Stimulated activated CD8-positive, alpha-beta memory T cell treated with anti-CD3 and anti-CD28 coated beads, Interleukin-7, amount 100 ng/mL, for 48 hours (primary cell): ENCODE measurements at places on chromosomes 12 and 14.

DNA sequence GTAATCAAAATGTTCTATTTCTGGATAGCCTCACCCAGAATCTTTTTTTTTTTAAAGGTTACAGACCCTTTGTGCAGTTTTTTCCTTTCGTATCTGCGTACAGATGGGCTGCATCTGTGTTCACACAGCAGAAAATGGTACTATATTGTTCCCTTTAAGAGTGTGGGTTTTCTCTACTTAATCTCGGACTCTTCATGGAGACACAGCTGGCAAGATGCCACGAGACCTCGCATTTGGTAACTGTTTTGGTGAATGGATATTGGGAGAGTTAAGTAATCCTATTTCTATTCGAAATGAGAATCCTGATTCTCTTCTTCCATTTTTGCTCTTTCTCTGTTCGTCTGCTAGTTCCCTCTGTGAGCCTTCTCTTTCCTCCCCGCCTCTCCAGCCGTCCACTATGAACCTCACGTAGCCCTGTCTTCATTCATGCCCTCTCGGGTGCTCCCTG is 85.7 kb downstream of the SAMD4A start:
- DNase-seq, result no peak

DNA sequence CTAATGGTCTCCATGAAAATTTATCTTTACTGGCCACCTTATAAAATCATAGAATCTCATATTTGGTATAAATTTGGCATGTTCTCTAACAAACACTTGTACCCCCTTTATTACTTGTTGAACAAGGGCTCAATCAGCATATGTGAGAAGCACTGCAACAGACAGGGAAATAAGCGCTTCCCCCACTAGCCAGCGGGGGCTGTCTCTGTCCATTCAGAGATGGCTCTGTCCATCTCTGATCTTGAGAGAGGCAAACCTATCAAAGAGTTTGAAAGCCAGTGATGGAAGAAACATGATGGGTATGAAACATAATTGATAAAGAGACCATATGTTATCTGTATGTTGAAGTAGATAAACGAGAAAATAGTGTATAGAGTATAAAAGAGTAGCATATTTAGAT is 326.8 kb downstream of the PDZRN4 start:
- no peak for DNase-seq

- no peak for DNase-seq
Observed at GRCh38 chr12:80154261-80154660, 54.9 kb downstream of the OTOGL start.

- DNase-seq, result no peak
Observed at GRCh38 chr12:19794116-19794515, 354.8 kb downstream of the AEBP2 start.

DNA sequence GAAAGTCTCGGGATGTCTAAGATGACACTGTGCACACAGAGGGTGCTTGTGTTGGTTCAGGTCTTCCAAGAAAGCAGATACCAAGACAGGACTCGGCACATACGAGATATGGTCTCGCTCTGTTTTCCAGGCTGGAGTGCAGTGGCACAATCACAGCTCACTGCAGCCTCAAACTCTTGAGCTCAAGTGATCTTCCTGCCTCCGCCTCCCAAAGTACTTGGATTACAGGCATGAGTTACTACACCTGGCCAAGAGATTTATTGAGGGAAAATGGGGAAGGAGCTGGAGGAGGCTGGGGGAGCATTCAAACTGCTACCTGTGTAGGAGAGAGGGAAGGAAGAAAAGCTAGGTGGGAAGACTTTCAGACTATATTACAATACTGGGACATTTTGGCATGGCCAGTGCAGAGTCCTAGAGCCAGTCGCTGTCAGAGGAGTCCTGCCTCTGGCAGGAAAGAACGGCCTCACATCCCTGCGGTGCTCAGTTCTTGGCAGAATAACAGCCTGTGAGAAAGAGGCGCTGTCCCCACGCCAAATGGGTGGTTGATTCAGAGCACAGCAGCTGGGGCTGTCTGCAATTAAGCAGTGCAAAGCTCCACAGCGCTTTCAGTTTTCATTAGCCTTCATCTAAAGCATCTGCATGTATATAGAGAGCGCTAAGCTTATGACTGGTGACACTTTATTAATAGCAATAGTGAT is 18.3 kb downstream of the SLC17A8 start:
- no peak for DNase-seq

DNA sequence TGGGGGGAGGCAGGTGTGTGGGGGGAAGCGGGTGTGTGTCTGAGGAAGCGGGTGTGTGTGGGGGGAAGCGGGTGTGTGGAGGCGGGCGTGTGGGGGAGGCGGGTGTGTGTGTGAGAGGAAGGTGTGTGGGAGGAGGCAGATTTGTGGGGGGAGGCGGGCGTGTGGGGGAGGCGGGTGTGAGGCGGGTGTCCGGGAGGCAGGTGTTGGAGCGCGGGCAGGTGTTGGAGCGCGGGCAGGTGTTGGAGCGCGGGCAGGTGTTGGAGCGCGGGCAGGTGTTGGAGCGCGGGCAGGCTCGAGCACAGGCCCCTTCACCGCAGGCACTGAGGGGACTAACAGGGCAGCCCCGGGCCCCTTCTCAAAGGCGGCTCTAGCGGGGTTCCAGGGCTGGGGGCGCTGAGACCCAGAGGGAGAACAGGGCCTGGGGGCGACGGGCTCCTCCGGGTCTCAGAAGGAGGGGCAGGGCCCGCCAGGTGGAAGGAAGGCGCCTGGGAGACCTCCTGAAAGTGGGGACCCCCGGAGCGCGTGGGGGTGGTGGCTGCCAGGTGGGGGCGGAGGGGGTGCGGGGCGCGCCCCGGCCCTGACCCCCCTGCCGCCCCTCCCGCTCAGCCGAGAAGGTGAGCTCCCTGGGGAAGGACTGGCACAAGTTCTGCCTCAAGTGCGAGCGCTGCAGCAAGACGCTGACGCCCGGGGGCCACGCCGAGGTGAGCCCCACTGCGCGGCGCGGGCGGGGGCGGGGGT is 3.2 kb downstream of the CRIP2 start:
- DNase-seq, result no peak

GRCh38 chr12:118042091-118042490 is 18.9 kb downstream of the WSB2 start:
- no peak for DNase-seq

DNA sequence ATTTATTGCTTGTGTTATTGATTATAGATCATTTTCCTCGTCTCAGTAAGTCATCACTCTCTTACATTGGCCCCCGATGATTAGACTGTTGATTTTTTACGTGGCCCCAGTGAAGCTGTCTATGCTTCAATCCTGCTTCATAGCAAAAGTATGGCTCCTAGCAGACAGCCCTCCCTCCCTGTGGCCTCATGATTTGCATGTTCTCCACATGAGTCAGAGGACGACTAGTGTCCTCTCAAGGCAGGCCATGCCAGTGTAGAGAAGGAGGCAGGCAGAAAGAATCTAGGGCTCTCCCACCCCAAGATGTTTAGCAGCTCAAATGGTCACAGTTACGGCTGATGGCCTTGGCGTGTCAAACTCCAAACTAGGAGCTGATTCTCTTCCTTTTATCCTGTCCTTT is 59.6 kb downstream of the FIGNL2 start:
- no peak for DNase-seq

DNA sequence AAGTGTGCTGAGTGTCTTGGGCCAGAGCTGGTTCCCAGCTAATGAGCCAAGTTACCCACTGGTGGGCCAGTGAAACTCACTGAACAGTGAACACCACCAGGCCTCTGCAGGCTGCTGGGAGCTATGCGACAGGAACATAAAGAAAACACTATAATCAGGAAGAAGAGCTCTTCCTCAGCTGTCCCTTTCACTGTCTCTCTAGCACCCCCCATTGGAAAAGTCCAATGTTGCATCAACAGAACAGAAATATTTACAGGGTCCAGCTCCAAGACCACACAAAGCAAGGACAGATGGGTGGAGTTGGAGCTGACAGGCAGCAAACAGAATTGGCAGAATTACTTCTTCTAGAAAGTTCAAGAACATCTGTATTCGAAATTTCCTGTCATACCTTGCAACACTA is 903.6 kb upstream of the TMEM132C start:
- no peak for DNase-seq

- DNase-seq, result no peak
Observed at GRCh38 chr12:119153477-119154434, 25.0 kb upstream of the HSPB8 start.
